ENCODE measurements at places on chromosomes 2 and 18.

- peaks cover 22% of the 10 kb centered on the region for H3K4me1 ChIP-seq
- no peak overlapping the region for H3K4me3 ChIP-seq
- H3K27ac ChIP-seq, result peak overlapping the region; percentile 64
- DNase-seq, result peak; percentile 87
- no peaks in the 10 kb centered on the region for H3K27me3 ChIP-seq
- no peaks in the 10 kb centered on the region for H3K36me3 ChIP-seq
Observed at GRCh38 chr2:120257522-120257921, 4.9 kb downstream of the RALB start.

DNA sequence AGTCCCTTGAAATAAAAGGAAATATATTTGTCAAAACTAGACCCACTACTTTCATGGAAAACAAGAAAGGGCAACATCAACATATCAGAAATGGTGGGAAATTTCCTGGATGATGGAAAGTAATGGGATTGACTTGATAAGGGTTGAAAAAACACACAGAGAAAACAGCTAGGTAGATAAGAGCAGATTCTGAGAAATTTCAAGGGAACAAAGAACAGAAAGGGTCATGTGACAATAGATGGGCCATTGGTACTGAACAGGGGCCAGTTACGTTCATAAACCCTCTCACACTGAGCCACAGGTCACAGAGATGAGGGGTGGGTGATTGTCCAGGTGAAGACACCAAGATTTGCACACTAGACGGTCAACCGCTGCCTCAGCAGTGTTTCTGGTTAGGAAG is 98.7 kb downstream of the QPCT start:
- no peak overlapping the region for H3K27ac ChIP-seq
- H3K4me3 ChIP-seq, result no peak overlapping the region
- H3K27me3 ChIP-seq, result peaks cover 11% of the 10 kb centered on the region
- DNase-seq, result no peak
- no peaks in the 10 kb centered on the region for H3K4me1 ChIP-seq
- no peaks in the 10 kb centered on the region for H3K36me3 ChIP-seq

GRCh38 chr18:7619676-7620075 is 52.6 kb downstream of the PTPRM start:
- H3K4me1 ChIP-seq, result no peaks in the 10 kb centered on the region
- H3K27ac ChIP-seq, result no peak overlapping the region
- no peaks in the 10 kb centered on the region for H3K27me3 ChIP-seq

GRCh38 chr2:138446043-138446442 is 55.5 kb upstream of the SPOPL start:
- no peak overlapping the region for H3K27ac ChIP-seq
- no peaks in the 10 kb centered on the region for H3K27me3 ChIP-seq
- no peak for DNase-seq
- no peaks in the 10 kb centered on the region for H3K4me1 ChIP-seq
- no peaks in the 10 kb centered on the region for H3K36me3 ChIP-seq

- H3K4me1 ChIP-seq, result no peaks in the 10 kb centered on the region
- H3K4me3 ChIP-seq, result no peak overlapping the region
- no peaks in the 10 kb centered on the region for H3K27me3 ChIP-seq
- no peaks in the 10 kb centered on the region for H3K36me3 ChIP-seq
Observed at GRCh38 chr2:73269686-73270465, 14.4 kb downstream of the FBXO41 start.

GRCh38 chr2:100581277-100581612 is 18.5 kb downstream of the PDCL3 start:
- H3K4me1 ChIP-seq, result no peaks in the 10 kb centered on the region
- DNase-seq, result no peak
- H3K36me3 ChIP-seq, result peaks cover under 1% of the 10 kb centered on the region
- no peak overlapping the region for H3K4me3 ChIP-seq
- H3K27ac ChIP-seq, result no peak overlapping the region

DNA sequence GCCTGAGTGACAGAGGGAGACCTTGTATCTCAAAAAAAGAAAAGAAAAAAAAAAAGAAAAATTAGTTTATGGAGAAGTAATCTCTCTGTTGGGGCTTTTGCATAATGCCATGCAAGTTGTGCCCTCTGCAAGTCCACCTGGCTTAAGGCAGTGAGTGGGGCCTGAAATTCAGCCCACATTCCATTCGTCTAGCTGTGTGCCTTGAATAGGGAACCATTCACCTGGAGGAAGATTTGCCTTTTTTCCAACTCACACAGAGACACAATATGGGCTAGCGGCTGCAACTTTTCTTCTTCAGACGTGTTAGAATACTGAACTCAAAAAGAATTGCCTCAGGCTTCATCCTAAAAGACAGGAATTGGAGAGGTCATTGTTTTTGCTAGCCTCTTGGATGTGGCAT is 160.0 kb upstream of the STON1 start:
- no peak overlapping the region for H3K27ac ChIP-seq
- H3K4me1 ChIP-seq, result no peaks in the 10 kb centered on the region
- no peak overlapping the region for H3K4me3 ChIP-seq
- peaks cover 9% of the 10 kb centered on the region for H3K36me3 ChIP-seq

GRCh38 chr2:74819702-74820101 is 14.2 kb upstream of the HK2 start:
- DNase-seq, result no peak
- H3K36me3 ChIP-seq, result no peaks in the 10 kb centered on the region
- no peaks in the 10 kb centered on the region for H3K27me3 ChIP-seq

GRCh38 chr2:75003276-75003675 is 44.8 kb downstream of the POLE4 start:
- H3K27ac ChIP-seq, result no peak overlapping the region
- H3K36me3 ChIP-seq, result no peaks in the 10 kb centered on the region
- H3K4me3 ChIP-seq, result no peak overlapping the region
- no peak for DNase-seq

- no peaks in the 10 kb centered on the region for H3K4me1 ChIP-seq
- no peaks in the 10 kb centered on the region for H3K27me3 ChIP-seq
- no peak for DNase-seq
- no peak overlapping the region for H3K27ac ChIP-seq
- no peaks in the 10 kb centered on the region for H3K36me3 ChIP-seq
Observed at GRCh38 chr2:145116834-145117725, 597.2 kb upstream of the ZEB2 start.

DNA sequence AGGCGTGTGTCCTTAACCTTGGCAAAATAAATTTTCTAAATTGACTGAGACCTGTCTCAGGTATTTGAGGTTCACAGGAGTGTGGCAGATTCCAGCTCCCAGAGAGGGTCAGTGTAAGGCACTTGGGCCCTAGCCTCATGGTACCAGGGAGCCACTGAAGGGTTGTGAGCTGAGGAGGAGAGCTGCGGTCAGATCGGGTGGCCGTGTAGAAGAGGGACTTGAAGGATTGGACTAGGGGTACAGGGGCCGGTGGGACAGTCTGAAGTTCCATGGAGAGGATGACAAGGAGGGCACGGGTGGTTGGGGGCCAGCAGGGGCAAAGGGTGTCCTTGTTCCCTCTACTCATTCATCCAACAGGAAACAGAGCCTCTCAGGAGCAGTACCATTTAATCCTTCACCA is 327.0 kb upstream of the HS6ST1 start:
- no peak overlapping the region for H3K27ac ChIP-seq
- no peak overlapping the region for H3K4me3 ChIP-seq
- H3K36me3 ChIP-seq, result no peaks in the 10 kb centered on the region
- H3K4me1 ChIP-seq, result no peaks in the 10 kb centered on the region

DNA sequence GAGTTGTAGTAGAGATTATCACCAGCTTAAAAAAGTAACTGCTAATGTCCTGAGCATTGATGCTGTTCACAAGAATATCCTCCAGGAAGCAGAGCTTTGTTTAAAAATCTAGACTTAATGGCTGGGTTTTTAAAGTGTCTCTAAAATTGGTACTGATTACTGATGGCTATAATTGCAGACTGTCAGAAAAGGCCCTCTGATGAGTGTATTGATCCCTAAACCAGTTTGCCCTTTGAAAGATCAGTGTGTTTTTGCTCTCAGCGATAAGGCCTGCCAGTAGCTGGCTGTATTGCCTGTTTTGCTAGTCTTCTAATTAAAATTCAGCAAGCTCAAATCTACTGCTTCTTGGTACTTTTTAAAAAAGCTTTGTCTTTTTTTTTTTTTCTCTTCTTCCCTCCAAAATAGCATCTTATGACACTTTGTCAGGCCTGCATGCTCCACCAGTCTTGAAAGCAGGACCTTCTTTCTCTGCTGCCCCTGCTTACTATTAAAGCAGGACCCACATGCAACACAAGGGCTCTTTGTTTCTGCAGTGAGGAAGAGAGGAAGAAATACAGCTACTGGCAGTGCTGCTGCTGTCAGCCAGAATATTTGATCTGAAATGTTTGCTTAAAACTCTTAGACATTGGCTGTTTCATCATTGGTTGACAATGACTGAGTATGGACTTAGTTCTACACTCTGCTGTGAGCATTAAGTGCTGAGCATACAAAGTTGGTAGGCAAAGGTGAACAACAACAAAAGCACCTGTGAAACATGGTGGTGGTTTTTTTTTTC is 1.8 kb downstream of the SEC11C start:
- peak overlapping the region; percentile 93 for H3K27ac ChIP-seq
- H3K36me3 ChIP-seq, result peaks cover 6% of the 10 kb centered on the region

DNA sequence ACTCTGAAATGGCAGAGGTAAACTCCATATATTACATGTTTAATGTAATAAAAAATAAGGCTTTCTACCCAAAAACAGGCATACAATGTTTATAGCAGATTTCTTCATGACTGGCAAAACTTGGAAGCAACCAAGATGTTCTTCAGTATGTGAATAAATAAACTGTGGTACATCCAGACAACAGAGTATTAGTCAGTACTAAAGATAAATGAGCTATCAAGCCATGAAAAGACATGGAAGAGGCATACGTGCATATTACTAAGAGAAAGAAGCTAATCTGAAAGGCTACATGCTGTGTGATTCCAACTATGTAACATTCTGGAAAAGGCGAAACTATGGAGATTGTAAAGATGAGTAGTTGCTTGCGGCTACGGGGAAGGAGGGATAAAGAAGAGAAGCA is 97.4 kb downstream of the OSR1 start:
- H3K4me1 ChIP-seq, result no peaks in the 10 kb centered on the region
- H3K36me3 ChIP-seq, result no peaks in the 10 kb centered on the region
- DNase-seq, result no peak
- H3K4me3 ChIP-seq, result no peak overlapping the region
- no peak overlapping the region for H3K27ac ChIP-seq

- H3K4me3 ChIP-seq, result no peak overlapping the region
- H3K27me3 ChIP-seq, result no peaks in the 10 kb centered on the region
- DNase-seq, result no peak
- no peaks in the 10 kb centered on the region for H3K36me3 ChIP-seq
Observed at GRCh38 chr2:9237831-9238230, 31.2 kb downstream of the ASAP2 start.

- H3K4me3 ChIP-seq, result no peak overlapping the region
- H3K4me1 ChIP-seq, result no peaks in the 10 kb centered on the region
- H3K27me3 ChIP-seq, result no peaks in the 10 kb centered on the region
- H3K27ac ChIP-seq, result peak overlapping the region; percentile 33
- DNase-seq, result peak; percentile 34
Observed at GRCh38 chr2:233832869-233833311, 21.4 kb downstream of the HJURP start.

DNA sequence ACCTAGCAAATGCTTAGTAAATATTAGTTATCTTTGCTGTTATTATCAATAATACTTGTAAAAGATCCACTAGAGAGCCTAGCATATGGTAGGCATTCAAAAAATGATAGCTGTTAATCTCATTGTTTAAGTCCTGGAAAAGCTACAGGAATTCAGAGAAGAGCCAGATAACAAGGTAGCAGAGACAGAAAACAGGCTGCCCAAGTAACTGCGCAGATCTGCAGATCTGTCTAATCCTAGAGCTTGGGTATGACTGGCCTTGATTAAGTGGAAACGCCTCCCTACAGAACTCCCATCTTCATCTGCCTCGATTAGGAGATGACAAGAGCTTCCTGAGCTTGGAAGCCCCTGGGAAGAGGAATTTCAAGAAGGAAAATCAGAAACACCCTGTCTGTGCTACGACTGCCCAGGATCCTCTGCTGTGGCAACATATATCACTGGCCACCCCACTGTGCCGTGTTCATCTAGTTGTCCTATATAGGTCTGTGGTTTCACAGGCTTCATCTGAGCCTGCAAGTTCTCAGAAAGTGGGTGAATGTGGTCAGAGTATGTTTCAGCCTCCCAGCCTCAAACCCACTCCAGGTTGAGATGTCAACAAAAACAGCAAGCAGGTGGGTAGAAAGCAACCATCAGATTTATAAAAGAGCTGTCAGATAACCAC is 151.5 kb upstream of the PKDCC start:
- no peaks in the 10 kb centered on the region for H3K36me3 ChIP-seq
- DNase-seq, result no peak
- H3K27ac ChIP-seq, result no peak overlapping the region
- no peak overlapping the region for H3K4me3 ChIP-seq
- H3K4me1 ChIP-seq, result no peaks in the 10 kb centered on the region

GRCh38 chr2:177753682-177754491 is 318.7 kb downstream of the PDE11A start:
- no peak overlapping the region for H3K27ac ChIP-seq
- H3K27me3 ChIP-seq, result no peaks in the 10 kb centered on the region
- no peak overlapping the region for H3K4me3 ChIP-seq
- peaks cover 12% of the 10 kb centered on the region for H3K4me1 ChIP-seq
- H3K36me3 ChIP-seq, result no peaks in the 10 kb centered on the region

DNA sequence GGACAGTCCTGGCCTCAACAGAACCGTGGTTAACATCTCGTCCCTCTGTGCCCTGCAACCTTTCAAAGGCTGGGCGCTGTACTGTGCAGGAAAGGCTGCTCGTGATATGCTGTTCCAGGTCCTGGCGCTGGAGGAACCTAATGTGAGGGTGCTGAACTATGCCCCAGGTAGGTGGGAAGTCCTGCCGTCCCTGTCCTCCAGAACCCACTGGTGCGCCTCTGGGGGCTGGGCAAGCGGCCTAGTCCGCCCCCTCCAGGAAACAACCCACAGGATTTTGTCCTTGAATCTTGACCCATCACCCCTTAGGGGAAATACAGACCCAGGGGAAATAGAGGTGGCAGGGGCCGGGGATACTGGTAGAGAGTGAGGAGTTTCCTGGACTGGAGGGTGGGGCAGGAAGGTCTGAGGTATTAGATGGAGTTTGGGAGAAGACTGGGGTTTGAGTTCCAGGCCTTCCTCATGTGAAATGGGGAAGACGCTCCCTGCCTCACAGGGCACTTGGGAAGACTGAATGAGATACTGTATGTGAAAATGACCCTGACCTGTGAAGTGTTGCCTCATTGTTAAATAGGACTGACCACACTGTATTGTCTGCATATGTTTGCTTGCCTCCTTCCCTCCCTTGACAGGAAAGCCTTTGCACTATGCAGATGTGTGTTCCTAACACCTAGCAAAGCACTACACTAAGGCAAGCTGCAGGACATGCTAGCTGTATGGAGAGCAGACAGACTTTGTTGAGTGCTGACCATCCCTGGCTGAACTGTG is 1.4 kb downstream of the SPR start:
- H3K27me3 ChIP-seq, result peaks cover 11% of the 10 kb centered on the region
- no peak for DNase-seq
- peak overlapping the region; percentile 76 for H3K4me3 ChIP-seq
- peaks cover 4% of the 10 kb centered on the region for H3K4me1 ChIP-seq
- H3K36me3 ChIP-seq, result no peaks in the 10 kb centered on the region
